Stimulated activated CD4-positive, alpha-beta T cell treated with anti-CD3 and anti-CD28 coated beads, Interleukin-2, amount 100 ng/mL, for 4 hours (primary cell): ENCODE measurements at places on chromosomes 11 and 22.

DNA sequence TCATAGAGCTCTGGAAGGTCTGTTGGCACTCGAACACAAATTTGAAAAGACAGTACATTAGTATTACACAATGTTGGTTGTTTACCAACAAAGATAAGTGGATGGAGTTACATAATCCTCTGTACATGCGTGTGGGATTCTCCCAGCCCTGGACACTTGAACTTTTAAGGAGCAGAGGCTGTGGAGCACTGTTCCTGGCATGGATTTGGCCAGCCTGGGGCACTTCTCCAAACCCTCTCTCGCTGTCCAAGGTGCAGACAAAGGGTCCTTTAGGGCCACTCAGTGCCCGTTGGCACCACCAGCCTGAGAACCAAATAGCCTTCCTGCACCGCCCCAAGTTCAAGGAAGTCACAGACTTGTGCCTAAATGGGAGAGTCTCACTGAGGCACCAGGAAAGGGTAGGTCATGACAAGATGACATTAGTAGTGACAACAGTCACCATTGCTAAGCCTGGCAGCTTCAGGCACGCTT, 1.6 kb upstream of the ANO1 start:
- no peak for DNase-seq

DNA sequence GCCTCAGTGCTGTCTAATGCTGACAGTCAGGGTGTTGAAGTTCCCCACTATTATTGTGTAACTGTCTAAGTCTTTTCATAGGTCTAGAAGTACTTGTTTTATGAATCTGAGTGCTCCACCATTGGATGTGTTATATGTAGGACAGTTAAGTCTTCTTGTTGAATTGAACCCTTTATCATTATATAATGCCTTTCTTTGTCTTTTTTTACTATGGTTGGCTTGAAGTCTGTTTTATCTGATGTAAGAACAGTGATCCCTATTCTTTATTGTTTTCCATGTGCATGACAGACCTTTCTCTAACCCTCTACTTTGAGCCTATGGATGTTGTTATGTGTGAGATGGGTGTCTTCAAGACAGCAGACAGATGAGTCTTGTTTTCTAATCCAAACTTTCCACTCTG, 107.8 kb upstream of the C11orf58 start:
- no peak for DNase-seq

GRCh38 chr22:24290459-24290858, 19.8 kb downstream of the SPECC1L start:
- no peak for DNase-seq

DNA sequence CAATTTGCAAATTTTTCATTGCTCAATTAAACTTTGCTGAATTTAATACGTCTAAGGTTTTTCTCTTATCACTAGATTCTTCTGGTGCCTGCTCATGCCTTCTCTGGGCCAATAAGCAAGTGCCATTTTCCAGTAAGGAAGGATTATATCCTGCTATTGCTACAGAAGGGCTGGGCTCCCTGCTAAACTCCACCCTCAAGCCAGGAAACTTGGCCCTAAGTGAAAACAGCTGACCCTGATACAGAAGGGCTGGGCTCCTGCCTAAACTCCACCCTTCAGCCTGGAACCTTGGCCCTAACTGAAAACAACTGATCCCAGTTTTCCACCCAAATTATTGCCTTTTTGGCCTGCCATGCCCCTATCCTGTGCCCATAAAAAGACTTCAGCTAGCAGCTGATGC, 385.3 kb downstream of the DYNC2H1 start:
- no peak for DNase-seq

GRCh38 chr11:121249039-121249663, 43.4 kb upstream of the SC5D start:
- no peak for DNase-seq

DNA sequence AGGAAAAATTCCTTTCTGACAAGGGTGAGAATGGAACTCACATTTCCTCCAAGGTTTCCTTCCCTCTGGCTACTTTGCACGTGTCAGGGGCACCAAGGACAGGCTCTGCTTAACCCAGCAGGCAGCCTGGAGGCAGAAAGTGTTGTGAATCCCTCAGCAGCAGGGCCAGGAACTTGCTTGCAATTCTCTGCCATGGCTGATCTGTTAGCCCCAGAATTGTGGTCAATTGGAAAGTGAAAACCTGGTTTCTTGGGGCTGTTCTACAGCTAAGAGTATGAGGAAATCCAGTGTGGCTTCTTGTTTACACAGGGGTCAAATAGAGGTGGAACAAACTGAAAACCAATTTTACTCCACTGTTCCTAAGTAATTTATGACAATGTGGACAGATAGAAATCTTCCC, 38.3 kb upstream of the CEP295 start:
- no peak for DNase-seq

GRCh38 chr11:4381901-4382300, 11.6 kb downstream of the TRIM21 start:
- no peak for DNase-seq

DNA sequence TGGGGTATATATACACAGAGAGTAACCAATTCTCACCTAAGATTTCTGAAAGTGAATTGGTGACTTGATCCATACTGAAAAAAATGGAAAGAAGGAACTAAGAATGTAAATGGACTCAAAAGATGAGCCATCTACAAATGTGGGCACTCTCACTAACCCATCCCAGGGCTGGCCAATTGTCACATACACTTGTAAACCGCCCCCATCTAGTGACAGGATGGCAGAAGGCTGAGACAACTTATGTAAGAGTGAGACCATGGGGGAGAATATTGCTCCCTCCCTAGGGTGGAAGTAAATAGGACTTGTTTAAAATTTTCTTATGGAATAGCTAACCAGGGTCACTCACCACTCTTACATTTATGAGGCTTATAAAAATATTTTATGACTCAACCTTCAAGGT, 377.1 kb upstream of the ISX start:
- no peak for DNase-seq

DNA sequence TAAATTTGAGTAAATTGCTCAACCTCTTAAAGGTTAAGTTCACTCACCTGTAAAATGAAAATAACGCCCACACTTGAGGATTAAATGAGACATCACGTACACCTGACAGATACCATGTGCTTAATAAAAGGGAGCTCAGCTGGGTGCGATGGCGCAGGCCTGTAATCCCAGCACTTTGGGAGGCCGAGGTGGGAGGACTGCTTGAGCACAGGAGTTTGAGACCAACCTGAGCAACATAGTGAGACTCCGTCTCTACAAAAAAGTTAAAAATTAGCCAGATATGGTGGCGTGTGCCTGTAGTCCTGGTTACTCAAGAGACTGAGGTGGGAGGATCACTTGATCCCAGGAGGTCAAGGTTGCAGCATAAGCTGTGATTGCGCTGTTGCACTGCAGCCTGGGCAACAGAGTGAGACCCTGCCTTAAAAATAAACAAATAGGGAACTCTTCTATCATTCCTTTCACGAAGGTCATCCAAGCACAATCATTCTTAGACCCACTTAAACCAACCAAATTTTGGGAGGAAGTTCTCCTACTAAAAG, 134.1 kb downstream of the BBOX1 start:
- DNase-seq = no peak

GRCh38 chr11:64317325-64317960, at the start of gene TRMT112:
Gene TRMT112 (minus strand): TSS chr11:64317559. CDS start chr11:64317526, 33 bp downstream.
- DNase-seq = peak; percentile 95

DNA sequence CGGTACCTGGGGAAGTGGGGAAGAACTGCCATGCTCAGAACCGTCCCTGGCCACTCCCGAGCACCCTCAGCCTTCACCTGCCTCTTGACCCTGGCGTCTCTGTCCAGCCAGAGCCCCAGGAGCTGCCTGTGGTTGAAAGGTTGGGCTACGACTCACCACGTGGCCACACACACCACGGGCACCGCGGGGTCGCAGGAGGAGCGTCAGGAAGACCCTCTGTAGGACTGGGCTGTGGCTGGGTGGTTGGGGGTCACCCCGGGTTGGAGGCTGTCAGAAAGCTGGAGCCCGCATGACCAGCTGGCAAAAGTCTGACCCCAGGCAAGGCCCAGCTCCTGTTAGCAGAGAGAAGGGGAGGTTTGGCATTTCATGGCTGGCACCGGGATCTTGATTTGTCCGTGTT, 11.5 kb downstream of the KRTAP5-5 start:
- DNase-seq = no peak

- DNase-seq = no peak
Measured at GRCh38 chr22:50318356-50318697, 8.5 kb downstream of the DENND6B start.

DNA sequence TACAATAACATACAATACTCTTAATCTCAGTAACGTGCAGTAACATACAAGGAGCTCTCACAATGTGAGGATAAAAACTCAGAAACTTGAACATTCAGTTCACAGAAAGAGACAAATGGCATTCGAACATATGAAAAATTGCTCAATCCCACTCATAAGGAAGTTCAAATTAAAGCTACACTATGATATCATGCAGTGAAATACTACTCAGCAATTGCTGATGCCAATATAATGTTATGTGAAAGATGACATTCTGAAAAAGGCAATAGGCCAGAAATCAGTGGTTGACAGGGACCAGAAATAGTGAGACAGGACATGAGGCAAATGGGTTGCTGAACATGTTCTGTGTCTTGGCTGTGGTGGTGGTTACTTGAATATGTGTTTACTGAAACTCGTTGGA, 33.7 kb upstream of the PITPNB start:
- DNase-seq = no peak

GRCh38 chr11:99020352-99021225, at the start of gene CNTN5:
Gene CNTN5 (plus strand): TSS chr11:99020949.
- no peak for DNase-seq

DNA sequence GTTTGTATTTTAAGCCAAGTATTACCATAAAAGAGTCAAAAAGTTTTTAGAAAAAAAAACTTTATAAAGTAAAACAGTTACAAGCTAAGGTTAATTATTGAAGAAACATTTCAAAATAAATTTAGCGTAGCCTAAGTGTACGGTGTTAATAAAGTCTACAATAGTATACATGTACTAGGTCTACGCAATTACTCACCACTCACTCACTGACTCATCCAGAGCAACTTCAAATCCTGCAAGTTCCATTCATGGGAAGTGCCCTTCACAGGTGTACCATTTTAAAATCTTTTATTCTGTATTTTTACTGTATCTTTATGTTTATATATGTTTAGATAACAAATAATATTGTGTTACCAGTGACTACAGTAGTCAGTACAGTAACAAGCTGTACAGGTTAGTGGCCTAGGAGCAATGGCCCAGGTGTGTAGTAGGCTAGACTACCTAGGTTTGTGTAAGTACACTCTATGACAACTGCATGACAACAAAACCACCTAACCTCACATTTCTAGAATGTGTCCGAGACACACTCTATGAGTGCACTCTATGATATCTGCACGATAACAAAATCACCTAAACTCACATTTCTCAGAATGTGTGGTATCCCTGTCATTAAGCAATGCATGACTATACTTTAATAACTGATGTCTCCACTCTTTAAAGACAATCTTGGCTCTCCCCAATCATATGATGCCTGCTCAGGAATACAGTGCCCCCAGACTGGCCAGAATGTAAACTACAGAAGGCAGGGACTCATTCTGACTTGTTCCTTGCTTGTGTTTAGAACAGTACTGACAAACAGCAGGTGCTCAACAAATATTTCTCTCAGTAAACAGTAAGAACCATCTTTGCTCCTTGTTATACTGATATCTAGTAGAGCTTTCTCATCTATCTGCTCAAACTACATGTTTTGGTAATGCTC, 21.2 kb downstream of the KMT5B start:
- DNase-seq = no peak

DNA sequence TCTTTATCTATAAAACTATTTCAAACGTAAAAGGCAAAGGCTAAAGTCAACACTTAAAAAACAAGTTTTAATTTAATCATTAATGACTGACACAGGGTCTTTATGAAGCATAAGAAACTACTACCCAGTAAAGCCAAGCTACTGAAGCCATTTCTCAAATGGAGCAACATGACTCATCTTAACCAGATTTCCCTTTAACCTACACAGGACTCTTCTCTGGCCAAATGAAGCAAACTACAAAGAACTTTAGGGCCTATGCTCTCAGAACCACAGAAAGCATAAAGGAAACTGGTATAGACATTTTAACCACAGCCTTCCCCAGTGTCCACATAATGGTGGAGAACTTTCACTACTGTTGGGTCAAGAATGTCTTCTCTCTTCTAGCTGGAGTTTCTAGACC, 34.7 kb downstream of the ALG9 start:
- DNase-seq = no peak

- DNase-seq = no peak
Measured at GRCh38 chr11:21794306-21794705, 398.6 kb upstream of the ANO5 start.

DNA sequence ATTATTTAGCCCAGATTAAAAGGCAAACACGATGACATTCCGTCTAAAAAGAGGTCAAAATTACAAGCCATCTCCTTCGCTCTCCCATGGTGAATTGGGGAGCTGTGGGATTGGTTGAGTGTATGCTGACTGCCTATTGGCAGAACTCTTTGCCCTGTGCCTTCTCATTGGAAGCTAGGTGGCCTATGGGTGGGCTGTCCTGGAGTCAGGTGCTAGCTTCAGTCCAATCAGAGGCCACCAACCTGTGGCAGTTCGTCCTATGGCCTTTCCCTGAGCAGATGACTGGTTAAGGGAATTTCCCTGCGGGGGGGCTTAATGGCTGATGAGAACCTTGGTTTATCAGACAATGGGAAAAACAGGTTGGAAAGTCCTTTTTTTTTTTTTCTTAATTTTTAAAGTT, 3.2 kb upstream of the MTMR3 start:
- no peak for DNase-seq

- no peak for DNase-seq
Measured at GRCh38 chr22:48491451-48491941, 1336.2 kb downstream of the BRD1 start.

GRCh38 chr11:36407356-36407755, 102.7 kb downstream of the TRAF6 start:
- no peak for DNase-seq

- DNase-seq = no peak
Measured at GRCh38 chr11:130847517-130847916, 68.8 kb downstream of the SNX19 start.

DNA sequence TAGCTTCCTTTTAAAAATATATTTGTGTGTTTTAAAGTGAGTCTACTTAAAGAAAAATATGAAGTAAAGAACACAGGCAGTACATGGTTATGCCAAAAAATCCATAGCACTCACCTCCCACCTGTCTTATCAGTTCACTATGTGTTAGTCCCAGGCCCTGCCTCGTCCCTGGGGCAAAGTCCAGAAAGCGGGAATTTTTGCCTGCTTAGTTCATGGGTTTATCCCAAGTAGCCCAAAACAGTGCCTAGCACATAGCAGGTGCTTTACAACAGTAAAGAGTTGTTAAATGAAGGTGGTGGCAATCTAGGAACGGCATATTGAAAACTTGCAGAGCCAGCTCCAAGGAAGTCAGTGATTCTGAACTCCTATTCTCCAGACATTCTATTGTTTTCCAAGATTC, 154.0 kb downstream of the MN1 start:
- no peak for DNase-seq

- DNase-seq = no peak
Measured at GRCh38 chr11:134086376-134086775, 17.5 kb downstream of the JAM3 start.

- no peak for DNase-seq
Measured at GRCh38 chr11:113549611-113550578, 74.7 kb upstream of the DRD2 start.

GRCh38 chr11:106503901-106504300, 426.4 kb downstream of the AASDHPPT start:
- no peak for DNase-seq
